ENCODE measurements at places on chromosomes 13 and 19. TPM values are rescaled to one million over a fixed set of nuclear protein-coding genes. Genes with fewer than 3 reads are reported as not detected.

Gene PRODH2
- 51.0 TPM for polyA plus RNA-seq

Gene ZNF468
- 19.7 TPM for polyA plus RNA-seq

GRCh38 chr19:31303262-31303815 lies 45.9 kb downstream of the TSHZ3 start:
- no peak for DNase-seq

GRCh38 chr19:368630-369024 lies 24.0 kb upstream of the MIER2 start:
- DNase-seq, result no peak

DNA sequence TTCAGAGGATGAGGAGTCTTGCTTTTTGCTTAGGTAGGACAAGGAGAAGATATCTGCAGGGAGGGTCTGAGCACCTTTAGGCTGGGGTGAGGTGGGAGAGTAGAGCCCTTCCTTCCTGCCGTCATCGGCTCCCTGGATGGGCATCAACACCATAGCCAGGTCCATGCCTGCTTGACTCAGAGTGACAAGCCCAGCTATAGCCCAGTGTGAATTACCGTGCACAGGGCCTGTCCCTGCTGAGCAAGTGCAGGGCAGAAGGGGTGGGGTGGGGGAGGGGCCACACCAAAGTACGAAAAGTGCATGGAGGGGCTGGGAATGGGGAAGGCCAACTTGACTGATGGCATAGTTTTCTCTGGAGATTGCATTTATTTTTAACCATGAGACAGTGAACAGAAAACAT lies 30.3 kb upstream of the RNF113B start:
- DNase-seq, result no peak

DNA sequence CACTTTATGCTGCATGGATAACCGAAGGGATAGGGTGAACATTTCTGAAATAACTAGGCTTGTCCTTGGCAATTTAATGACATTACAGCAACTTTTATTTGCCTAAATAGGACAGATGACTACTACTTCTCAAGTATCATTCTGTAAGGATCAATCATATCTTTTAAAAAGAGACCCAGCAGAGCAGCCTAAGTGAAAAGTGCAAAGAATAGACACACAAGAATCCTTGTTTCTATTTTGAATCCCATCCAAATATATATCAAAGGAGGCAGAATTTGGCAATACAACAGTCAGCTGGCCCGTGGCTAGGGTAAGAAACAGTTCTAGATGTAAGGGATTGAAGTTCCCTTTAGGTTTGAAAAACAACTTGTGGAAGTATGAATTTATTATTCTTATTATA lies 6.9 kb downstream of the THSD1 start:
- DNase-seq, result no peak

DNA sequence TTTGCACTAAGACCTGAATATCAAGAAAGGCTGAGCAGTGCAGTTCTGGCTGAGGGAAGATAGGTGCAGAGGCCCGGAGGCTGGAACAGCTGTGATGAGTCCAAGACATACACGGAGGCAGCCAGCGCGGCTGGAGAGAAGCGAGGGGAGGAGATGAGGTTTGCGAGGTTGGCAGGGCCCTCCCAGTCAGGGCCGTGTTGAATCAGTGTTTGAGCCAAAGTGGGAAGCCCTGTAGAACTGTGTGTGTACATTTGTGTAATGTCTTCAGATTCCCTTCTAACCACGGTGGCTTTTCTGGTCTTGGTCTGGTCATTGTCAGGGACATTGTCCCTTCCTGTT lies 34.9 kb downstream of the PAK4 start:
- no peak for DNase-seq

DNA sequence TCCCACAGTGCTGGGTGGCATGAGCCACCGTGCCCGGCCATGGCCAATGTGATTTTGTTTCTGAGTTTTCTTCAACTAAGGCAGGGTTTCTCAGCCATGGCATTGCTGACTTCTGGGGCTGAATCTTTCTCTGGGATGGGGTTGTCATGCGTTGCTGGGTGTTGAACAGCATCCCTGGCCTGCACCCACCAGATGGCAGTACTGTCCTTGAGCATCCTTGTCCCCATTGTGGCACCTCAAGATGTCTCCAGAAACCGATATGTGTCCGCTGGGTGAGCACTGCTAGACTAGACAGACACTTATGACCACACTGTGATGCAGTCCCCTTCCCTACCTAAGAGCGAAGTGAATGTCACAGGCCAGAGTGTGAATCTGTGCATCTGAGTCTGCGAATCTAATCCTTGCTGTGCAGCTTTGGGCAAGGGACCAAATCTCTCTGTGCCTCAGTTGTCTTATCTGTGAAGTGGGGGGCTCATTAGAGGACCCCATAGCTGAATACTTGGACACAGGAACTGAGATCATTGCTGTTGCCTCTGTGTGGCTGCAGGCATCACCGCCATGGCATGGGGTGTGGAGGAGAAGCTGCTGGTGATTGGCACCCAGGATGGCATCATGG lies 50.3 kb upstream of the SIN3B start:
- DNase-seq, result no peak

GRCh38 chr13:49657241-49657641 lies 28.9 kb downstream of the ARL11 start:
- DNase-seq, result no peak

DNA sequence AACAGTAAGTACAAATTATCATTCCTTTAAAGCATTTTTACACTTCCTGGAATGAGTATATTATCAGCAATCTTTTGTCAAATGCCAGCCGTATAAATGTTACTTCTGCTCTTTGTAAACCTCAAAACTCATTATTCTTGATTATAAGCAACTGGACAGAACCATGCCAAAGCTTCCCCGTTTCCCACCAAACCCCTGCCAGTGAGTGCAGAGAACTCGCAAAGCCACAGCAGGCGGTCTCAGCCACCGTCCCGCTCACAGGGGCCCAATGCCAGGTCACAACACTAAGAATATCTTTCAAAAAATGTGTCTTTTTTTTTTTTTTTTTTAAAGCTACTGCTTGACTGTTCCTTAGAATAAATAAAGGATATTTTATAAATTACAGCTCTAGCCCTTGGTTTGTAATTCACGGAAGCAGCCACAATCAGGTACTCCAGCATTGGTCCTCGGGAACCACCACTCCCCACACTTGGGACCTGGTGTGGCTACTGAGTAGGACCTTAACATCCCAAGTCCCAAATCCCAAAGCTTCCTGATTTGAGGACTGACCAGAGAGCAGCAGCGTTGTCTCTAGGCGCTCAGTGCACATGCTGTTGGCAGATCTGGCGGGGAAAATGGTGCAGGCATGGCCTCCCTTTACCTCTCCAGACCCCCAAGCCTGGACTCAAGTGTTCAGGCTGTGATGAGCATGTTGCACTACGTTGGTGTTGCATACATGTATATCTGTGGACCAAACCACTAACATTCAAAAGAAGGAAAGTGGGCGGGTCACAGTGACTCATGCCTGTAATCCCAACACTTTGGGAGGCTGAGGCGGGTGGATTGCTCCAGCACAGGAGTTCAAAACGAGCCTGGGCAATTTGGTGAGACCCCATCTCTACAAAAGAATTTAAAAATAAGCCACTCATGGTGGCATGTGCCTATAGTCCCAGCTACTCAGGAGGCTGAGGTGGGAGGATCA lies 19.0 kb downstream of the KCTD15 start:
- DNase-seq, result no peak

DNA sequence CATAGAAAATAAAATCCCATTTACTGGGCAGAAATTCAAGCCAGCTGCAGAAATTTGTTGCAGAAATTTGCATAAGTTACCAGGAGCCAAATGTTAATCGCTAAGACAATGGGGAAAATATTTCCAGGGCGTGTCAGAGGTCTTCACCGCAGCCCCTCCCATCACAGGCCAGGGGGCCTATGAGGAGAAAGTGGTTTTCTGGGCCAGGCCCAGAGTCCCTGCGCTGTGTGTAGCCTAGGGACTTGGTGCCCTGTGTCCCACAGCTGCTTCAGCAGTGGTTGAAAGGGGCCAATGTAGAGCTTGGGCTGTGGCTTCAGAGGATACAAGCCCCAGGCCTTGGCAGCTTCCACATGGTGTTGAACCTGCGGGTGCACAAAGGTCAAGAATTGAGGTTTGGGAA lies 278.9 kb upstream of the PCDH9 start:
- DNase-seq, result no peak

DNA sequence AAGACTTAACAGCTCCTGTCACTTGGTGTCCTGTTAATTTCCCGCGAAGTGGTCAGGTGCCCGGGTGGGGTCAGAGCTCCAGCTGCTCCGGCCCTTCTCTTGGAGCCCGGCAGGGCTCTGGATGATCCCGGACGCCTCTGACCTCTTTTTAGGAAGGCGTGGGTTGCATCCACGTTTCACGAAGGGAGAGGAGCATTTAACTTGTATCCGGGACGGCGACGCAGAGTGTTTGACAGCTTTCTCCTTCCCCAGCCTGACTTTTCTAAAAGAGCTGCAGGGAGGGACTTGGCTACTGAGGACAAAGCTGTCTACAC lies 656 bp downstream of the ZNF155 start:
- DNase-seq, result no peak

Data from left renal pelvis (tissue), 4 donors.